Ascending aorta (tissue), 2 donors: ENCODE measurements at places on chromosomes 7 and 10. TPM values are rescaled to one million over a fixed set of nuclear protein-coding genes. Genes with fewer than 3 reads are reported as not detected.

Gene ASAH2
- 0.21 TPM for total RNA-seq

Gene SRGN
- total RNA-seq: 155 TPM

Gene GTPBP4
- 9.0 TPM for total RNA-seq

Gene SAP25
- total RNA-seq: 11.8 TPM

Gene NKX1-2
- total RNA-seq: not detected

Gene TDRD1
- total RNA-seq: 0.53 TPM

Gene GRID1
- total RNA-seq: 1.4 TPM

DNA sequence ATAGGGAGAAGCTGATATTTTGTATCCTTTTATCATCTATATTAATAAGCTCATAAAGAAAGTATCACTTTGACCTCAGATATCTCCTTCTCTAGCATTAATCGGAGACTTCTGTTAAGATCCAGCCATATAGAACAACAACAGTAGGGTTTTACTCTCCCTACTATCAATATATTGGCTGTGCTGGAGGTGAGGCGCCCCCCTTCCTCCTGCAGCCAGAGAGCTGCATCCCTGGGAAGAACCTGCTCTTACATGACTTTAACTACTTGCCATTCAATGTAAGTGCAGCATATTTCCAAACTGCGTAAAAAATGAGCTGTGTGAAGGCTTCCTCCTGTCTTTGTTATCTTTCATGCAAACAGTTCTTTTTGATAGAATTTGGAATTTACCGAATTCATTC lies 247.8 kb downstream of the SDK1 start:
- no peak for DNase-seq

DNA sequence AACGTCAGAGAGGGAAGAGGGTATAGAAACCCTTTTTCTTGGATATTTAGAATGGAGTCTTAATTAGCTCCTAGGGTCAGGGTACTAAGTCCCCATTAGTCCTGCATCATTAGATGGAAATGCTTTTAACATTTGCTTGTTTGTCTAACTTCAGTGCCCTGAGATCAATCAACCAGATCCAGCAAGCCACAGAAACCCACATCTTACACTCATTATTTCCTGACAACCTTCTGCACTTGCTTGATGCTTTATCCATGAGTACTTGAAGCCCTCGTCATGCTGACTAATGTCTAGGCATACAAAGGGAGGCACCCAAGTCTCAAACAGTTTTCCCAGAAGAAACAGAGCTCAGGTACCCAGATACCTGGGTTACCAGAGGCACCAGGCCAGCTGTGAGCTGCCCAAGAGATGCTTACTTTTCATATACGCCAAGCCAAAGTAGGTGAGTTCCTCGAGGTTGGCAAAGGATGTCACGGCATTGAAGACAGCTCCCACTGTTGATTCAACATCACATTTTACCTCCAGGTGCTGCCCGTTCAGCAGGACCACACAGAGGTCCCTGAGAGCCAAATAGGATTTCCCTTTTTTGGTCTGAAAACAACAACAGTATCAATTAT lies 42.7 kb downstream of the FRMPD2 start:
- DNase-seq: no peak

GRCh38 chr10:10293041-10293440 lies 724.6 kb upstream of the CELF2 start:
- DNase-seq: no peak

DNA sequence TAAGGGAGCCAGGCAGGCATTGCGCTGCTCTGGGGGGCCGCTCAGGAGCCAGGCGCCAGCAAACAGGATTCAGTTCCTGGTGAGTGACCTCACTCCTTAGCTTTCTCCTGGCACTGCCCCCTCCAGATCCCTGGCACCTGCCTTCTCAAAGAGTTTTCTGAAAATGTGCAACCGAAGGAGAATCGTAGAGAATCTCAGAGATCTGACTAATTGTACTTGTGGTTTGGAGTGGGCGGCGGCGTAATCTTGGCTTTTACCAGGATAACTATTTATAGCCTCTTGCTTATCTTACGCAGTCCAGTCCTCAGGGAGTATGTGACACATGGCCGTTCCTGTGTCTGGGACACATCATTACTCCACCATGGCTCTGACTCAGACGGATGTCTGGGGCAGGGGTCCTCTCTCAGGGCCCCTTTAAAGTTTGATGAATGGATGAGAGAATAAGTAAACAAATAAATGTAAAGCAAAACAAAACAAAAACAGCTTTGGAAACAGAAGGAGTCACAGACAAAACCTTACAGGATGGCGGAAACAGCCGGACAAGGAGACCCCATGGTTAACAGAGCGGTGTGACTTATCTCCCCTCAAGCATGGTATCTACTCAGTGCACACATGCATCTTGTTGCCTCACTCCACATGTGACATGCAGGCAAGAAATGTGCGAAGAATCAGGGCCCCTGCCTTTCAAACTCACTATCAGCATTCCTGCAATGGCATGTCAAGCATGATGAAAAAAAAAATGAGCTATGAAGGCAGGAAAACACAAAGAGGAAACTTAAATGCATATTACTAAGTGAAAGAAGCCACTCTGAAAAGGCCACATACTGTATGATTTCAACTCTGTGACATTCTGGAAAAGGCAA lies 99.7 kb downstream of the TNS3 start:
- peak; percentile 87 for DNase-seq

- DNase-seq: no peak
Measured at GRCh38 chr7:30510124-30511075, 5.8 kb upstream of the GGCT start.

GRCh38 chr10:79137300-79137756 lies 68.6 kb downstream of the ZMIZ1 start:
- DNase-seq: no peak
